ENCODE measurements at places on chromosomes 3 and 15. TPM values are rescaled to one million over a fixed set of nuclear protein-coding genes. Genes with fewer than 3 reads are reported as not detected.

GRCh38 chr15:70509731-70510143 is 253.6 kb downstream of the UACA start:
- no peak for DNase-seq

- DNase-seq = peak; percentile 41
Measured at GRCh38 chr15:96326328-96327154, 4.0 kb upstream of the NR2F2 start.

DNA sequence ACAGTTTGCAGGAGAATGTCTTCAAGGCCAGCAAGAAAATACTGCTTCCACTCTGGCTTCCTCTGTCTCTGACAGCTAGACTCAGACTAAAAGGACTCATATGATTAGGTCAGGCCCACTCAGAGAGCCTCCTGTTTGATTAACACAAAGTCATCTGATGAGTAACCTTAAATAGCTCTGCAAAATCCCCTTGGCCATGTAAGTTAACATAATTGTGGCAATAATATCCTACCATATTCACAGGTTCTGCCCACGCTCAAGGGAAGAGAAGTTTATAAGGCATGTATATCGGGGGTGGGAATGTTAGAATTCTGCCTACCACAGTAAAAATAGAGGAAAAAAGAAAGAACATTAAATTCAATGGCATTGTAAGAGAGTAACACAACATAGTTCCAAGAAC is 20.6 kb upstream of the HHATL start:
- no peak for DNase-seq

DNA sequence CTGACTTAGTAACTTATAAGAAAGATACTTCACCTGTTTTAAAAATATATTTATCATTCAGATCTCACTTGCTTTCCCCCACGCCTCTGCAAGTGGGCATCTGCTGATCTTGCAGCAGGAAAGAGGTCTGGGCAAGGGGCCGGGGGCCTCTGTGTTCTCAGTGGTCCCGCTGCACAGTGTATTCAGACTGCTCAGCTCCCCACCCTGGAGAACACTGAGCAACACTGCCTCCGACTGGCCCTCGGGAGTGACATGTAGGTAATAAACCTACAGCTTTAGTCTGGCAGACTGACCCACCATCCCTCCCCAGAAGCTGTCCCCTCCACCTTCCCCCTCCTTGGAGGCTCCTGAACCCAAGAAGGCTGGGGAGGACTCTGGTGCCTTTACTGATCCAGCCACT is 43.8 kb downstream of the GABRB3 start:
- DNase-seq = no peak

GRCh38 chr15:39595338-39596221 is 14.7 kb downstream of the THBS1 start:
- no peak for DNase-seq

DNA sequence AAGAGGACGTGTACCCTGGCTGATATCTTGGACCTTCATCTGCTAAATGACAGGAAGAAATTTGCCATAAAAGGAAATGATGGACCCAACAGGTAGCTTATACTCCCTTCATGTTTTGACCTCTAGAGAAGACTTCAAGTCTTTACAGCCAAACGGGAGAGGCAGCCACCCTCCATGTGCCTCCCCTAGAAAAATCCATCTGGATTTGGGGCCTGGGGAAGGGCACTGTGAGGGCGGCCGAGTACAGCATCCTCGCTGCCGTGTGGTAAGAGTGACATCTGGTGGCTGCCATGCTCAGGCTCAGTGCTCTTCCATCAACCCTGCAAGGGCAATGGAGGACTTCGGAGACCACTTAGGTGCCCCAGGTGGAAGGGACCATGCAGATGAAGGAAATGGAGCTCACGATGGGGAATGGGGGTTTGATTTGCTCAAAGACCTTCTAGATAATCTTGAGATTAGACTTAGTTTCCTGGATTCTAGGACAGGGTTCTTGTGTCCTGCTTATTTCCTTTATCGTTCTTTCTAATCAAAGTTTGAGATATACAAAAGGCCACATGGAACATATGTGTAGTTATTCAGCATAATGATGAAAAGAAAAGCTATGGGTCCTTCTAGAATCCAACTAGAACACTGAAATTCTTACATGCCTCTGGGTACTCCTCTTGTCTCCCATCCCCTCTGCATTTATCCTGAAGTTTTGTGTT is 44.4 kb downstream of the AQP9 start:
- peak; percentile 19 for DNase-seq

- no peak for DNase-seq
Measured at GRCh38 chr15:43920815-43921214, 94.0 kb downstream of the WDR76 start.

- DNase-seq = no peak
Measured at GRCh38 chr3:43581343-43581742, 40.5 kb downstream of the ANO10 start.

The LYZL4 gene
- not detected for polyA plus RNA-seq

The ACKR2 gene
- 2.0 TPM for polyA plus RNA-seq

The BHLHE40 gene
- polyA plus RNA-seq = 30.2 TPM
